Right lung (tissue), 10 donors: ENCODE measurements at places on chromosomes 12 and 14.

DNA sequence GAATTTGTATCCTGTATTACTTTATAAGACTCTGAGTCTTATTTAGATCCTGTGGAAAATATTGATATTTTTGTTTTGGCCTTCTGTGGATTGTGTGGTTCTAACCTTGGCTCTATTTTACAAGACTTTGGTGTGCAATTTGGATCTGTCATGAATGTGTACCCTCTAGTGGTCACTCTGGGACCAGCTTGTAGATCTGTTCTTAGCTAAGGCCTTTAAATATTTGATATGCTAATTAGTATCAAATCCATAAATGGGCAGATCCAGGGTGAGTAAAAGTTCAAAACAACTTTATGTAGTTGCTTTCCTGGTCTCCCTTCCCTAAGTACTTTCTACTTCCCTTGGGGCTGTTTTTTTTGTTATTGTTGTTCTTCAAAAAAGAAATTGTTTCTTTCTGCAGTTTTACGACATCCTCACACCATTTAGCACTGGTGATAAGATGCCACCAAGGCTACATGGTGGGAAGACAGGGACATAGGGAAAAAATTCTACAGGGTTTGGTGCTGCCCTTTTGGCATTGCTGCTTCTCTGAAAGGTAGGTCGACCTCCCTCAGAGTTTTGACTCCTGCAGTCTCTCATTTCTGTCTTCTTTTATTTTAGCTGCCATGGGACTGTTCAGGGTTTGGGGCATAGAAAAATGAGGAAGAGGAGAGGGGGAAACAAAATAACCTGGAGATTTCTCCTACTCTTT lies 238.5 kb downstream of the GPHN start:
- peak; percentile 7 for DNase-seq

GRCh38 chr14:89544636-89545301 lies 127.7 kb upstream of the FOXN3 start:
- no peak for DNase-seq

GRCh38 chr12:107478881-107479280 lies 206.7 kb upstream of the PWP1 start:
- no peak for DNase-seq

DNA sequence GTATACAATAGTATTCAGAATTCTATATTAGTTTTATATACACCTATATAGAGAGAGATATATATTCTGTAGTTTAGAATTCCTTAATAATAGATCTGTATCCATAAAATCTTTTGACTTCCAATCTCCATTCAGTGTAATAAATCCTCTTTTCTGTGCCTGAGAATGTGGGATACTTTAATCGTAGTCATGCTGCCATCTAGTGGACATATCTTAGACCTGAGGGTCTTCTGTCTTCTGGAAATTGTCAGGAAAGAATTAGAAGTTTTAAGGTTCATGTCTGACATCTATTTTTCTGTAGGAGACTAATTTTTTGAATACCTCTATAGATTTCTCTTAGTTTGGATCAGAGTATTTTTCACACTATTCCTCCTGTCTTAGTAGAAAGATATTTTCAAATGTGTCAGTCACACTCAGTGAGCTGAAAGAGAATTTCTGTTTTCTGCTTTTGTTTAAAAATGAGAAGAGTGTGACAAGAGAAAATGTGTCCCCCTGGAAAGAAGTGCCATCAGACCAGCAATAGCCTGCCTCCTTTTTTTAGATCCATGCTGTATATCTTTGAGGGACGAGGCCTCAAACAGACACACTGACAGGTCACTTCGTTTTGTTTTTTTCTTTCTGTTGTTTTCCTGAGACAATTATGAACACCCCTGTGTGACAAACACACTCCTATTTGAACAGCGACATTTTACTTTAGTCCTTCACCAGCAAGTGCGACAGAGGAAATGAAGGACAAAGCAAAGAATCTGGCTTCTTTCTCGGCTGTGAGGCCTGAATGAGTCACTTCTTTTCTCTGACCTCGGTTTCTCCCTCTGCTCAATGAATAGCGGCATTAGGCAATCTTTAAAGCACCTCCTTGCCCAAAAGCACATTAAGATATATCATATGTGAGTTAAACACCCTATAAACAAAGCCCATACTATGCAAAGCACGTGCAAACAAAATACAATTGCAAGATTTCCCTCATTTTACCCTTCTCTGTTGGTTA lies 96.3 kb downstream of the GALC start:
- DNase-seq: peak; percentile 26

DNA sequence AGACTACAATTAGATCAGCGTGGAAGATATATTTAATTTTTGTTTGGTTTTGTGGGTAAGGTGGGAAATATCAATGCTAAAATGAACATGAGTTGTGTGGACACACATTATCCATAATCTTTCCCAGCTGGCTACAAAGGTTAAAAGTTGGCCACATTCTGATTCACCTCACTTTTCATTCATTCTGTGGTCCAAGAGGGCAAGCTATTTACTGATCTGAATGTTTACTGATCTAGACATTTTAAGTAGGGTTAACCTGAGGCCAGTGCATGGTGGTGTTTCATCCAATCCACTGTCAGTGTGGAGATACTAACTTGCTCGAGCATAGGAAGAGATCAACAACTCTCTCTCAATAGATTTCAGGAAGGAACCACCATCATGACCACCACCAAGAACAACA lies 71.6 kb downstream of the DCAF5 start:
- no peak for DNase-seq

GRCh38 chr14:68780358-68781160 lies 12.3 kb downstream of the ZFP36L1 start:
- DNase-seq: peak; percentile 78

DNA sequence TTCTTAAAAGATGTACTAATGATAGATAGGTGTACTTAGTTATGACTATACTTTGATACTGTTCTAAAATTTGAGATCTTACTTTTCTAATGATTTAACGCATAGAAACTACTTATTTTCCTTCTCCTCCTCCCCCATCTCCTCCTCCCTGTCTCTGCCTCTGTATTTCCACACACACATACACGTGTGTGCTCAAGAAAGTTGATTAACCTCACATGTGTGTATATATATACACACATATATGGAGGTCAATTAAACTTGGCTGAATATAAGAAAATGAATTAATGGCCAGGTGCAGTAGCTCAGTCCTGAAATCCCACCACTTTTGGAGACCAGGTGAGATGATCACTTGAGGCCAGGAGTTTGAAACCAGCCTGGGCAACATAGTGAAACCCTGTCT lies 362.7 kb upstream of the SYT1 start:
- no peak for DNase-seq

DNA sequence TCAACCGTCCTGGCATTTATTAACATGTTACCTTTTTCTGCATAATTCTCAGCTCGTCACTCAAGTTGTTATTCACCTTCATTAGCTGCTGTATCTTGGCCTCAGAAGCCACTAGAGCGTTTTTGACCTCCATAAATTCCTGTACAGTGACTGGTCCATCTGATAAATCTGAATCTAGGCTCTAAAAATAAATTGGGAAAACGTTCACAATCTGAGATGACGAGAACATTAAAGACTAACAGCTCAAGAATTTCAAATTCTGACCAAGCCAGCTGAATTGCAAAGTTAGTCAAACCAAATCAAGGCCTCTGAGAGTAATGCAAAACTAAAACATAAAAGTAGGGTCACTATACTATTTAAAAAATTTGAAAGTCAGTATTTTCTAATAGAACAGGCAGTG lies 45.0 kb downstream of the GIT2 start:
- no peak for DNase-seq

- no peak for DNase-seq
Measured at GRCh38 chr12:101047652-101048051, 162.4 kb downstream of the SLC5A8 start.

- no peak for DNase-seq
Measured at GRCh38 chr12:107339487-107339886, 246.1 kb upstream of the CRY1 start.

DNA sequence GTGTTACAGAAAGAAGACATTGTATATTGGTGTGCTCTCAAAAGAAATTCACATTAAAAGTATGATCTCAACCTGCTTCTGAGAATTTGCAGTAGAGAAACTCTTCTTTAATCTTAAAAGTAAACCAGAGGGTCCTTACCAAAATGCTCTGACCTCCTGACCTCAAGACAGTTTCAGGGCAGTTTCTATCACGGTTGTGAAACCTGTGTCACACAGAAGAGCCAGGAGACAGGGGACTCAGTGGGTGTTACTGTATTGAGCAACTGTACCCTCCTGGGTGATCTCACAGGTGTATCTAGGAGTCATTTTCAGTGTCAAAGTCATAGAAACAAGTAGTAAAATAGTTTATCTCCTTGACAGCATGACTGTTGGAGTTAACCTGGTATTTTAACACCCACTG lies 178.0 kb downstream of the GRIP1 start:
- DNase-seq: no peak

- no peak for DNase-seq
Measured at GRCh38 chr14:99647411-99647810, 2.5 kb downstream of the HHIPL1 start.

- no peak for DNase-seq
Measured at GRCh38 chr14:60095231-60095630, 3.5 kb downstream of the PCNX4 start.

DNA sequence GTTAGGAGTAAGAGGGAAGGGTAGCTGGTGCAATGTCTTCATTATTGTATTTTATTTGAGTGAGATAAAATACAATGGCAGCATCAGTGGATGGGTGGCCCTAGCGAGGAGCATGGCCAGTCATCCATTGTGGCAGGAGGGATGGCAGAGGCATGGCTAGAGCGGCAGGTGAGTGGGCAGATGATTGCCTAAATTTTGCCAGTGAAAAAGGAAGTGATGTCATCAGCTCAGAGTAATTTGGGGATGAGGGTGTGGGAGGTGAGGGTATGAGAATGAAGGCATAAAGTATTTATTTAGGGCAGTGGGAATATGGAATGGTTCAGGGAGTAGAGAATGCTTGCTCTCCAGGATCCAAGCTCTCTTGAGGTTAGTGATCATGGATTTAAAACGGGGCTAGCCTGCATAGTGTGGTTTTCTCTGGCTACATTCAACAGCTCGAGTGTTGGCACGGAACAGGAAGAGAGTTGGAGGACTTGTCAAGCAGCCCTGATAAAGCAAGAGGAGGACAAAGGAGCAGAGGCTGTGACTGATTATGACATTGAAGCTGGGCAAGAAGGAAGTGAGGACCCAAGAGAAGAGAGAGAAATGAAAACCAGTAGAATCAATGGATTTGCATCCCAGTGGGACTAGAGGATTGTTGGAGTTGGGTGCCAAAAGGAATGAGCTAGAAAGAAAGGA lies 18.7 kb upstream of the SERPINA6 start:
- peak; percentile 3 for DNase-seq

- DNase-seq: no peak
Measured at GRCh38 chr12:30783946-30784345, 29.2 kb upstream of the CAPRIN2 start.

DNA sequence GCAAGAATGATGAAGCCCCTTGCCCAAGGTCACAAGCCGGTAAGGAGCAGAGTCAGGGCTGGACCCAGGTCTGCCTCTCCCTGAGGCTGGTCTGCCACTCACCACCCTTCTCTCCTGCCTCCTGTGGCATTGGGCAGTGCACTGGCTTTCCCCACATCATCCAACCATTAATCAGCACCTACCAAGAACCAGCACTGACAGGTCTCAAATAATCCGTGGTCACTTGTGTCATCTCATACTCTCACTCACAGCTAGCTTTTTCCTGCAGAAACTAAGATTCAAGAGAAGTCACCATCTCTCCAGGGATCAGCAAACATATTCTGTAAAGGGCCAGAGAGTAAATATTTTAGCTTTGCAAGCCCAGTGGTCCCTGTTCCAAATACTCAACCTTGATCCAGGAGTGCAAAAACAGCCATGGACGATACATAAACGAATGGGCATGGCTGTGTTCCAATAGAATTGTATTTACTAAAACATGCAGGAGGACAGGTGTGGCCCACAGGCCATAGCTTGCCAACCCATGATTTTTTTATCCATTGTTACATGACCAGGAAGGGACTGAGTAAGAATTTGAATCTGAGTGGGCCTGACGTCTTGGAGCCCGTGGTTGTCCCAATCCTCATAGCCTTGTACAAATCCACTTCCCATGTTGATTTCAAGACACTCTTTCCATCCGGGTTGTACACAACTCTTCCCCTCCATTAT lies 374.2 kb downstream of the BCL11B start:
- no peak for DNase-seq

DNA sequence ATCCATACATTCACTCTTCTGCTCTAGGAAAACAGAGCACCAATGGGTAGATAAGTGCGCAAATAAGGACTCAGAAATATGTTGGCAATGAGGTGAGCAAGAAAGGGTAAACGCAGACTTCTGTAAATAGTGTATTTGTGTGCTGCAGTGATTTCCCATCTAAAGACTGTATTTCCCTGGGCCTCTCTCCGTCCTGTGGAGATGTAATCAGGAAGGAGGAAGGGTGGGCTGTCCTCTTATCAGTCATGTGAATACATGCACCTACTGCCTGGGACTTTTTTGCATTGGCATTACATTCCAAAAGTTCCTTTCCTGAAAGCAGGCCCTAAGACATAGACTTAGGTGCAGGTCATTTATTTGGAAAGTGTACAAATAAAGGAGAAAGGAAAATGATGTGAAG lies 114.5 kb downstream of the OTOGL start:
- no peak for DNase-seq

- peak; percentile 32 for DNase-seq
Measured at GRCh38 chr12:105933671-105934665, 204.8 kb downstream of the NUAK1 start.

DNA sequence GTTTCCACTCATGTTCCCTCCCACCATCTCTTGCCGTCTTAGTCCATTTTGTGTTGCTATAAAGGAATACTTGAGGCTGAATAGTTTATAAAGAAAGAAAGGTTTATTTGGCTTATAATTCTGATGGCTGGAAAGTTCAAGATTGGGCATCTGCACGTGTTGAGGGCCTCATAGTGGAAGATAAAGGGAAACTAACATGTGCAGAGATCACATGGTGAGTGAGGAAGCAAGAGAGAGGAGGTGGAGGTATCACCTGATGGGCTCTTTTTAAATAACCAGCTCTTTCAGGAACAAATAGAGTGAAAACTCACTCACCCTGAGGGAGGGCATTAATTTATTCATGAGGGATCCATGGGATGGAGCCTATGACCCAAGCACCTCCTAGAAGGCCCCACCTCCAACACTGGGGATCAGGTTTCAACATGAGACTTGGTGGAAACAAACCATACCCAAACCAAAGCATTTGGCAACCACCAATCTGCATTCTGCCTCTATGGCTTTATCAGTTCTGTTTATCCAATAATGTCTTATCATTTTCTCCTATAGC lies 29.5 kb downstream of the MYO1H start:
- DNase-seq: no peak

DNA sequence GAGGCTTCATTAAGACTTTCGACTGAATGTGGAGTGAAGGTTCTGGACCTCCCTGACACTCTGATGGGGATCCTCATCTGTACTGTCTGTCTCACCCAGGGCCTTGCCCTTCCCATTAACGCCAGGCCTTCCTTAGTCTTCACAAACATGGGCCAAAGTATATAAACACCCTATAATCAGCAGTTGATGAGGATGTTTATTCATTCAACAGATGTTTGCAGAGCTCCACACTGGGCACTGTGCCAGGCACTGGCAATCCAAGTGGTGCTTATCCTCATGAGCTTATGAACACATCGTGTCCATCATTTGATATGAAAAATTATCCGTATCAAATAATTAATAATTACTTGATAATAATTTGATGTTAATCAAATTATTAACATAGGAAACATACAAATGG lies 454.4 kb downstream of the FUT8 start:
- peak; percentile 28 for DNase-seq

- no peak for DNase-seq
Measured at GRCh38 chr14:100780246-100780645, 45.7 kb upstream of the MEG3 start.

GRCh38 chr14:80764921-80765507 lies 176.5 kb downstream of the CEP128 start:
- DNase-seq: no peak

- DNase-seq: no peak
Measured at GRCh38 chr12:16602412-16602811, 3.5 kb downstream of the LMO3 start.
